ENCODE measurements at places on chromosomes 6 and 20. TPM values are rescaled to one million over a fixed set of nuclear protein-coding genes. Genes with fewer than 3 reads are reported as not detected.

ARFGAP1 gene
- total RNA-seq = 68.0 TPM

NT5E gene
- total RNA-seq = 363 TPM

ZFAND3 gene
- total RNA-seq = 32.2 TPM

CD93 gene
- total RNA-seq = 0.14 TPM

PPP1R14C gene
- 0.65 TPM for total RNA-seq

SKIC2 gene
- 84.7 TPM for total RNA-seq

APOBEC2 gene
- not detected for total RNA-seq

GGTLC1 gene
- not detected for total RNA-seq

VIP gene
- total RNA-seq = not detected

PACSIN1 gene
- total RNA-seq = not detected

HECA gene
- total RNA-seq = 10.0 TPM

GSTA3 gene
- not detected for total RNA-seq

CRISP3 gene
- not detected for total RNA-seq

ANKRD66 gene
- not detected for total RNA-seq

FOXQ1 gene
- 0.14 TPM for total RNA-seq

SLC26A8 gene
- total RNA-seq = 0.14 TPM

TBXT gene
- not detected for total RNA-seq

AFG1L gene
- total RNA-seq = 3.3 TPM

IGF2R gene
- 137 TPM for total RNA-seq

UCKL1 gene
- 15.9 TPM for total RNA-seq

ALDH5A1 gene
- 0.28 TPM for total RNA-seq

AVP gene
- total RNA-seq = not detected

ENPP4 gene
- 2.8 TPM for total RNA-seq

MCHR2 gene
- not detected for total RNA-seq

GJA10 gene
- total RNA-seq = not detected

PSMG4 gene
- total RNA-seq = 46.6 TPM

ARMH2 gene
- total RNA-seq = not detected

HSPA1L gene
- total RNA-seq = 1.7 TPM

TNF gene
- not detected for total RNA-seq

ADGRG6 gene
- 6.4 TPM for total RNA-seq

NKX2-4 gene
- total RNA-seq = not detected

LRRC73 gene
- total RNA-seq = 0.65 TPM

ADGB gene
- not detected for total RNA-seq

ID4 gene
- 10.2 TPM for total RNA-seq

SEL1L2 gene
- total RNA-seq = not detected

SUMO4 gene
- total RNA-seq = 1.3 TPM

MMP24 gene
- total RNA-seq = 0.14 TPM

FAM83B gene
- total RNA-seq = under 0.01 TPM

FAM209A gene
- total RNA-seq = not detected

MICB gene
- total RNA-seq = 8.2 TPM

LPIN3 gene
- total RNA-seq = 6.0 TPM

COL19A1 gene
- total RNA-seq = 0.28 TPM

TRDN gene
- total RNA-seq = not detected

TMC2 gene
- total RNA-seq = 0.18 TPM

RIPPLY2 gene
- 0.28 TPM for total RNA-seq

CDH4 gene
- 0.18 TPM for total RNA-seq

TMEM244 gene
- total RNA-seq = not detected

ECT2L gene
- not detected for total RNA-seq

GSS gene
- total RNA-seq = 63.9 TPM

CST2 gene
- 0.71 TPM for total RNA-seq

All from smooth muscle cell of bladder (primary cell).